ENCODE measurements at places on chromosomes 5 and 9.

GRCh38 chr5:34682926-34683623, 26.9 kb downstream of the RAI14 start:
- DNase-seq, result no peak

DNA sequence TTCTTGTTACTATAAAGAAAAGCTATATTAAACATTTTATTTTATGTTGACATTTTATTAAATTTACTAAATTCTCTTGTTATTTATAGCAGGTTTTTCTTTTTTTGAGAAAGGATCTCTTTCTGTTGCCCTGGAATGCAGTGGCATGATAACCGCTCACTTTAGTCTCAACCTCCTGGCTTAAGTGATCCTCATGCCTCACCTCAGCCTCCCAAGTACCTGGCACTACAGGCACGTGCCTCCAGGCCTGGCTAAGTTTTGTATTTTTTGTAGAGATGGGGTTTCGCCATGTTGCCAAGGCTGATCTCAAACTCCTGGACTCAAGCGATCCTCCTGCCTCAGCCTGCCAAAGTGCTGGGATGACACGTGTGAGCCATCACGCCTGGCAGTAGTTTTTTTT, 280.2 kb upstream of the C9orf72 start:
- DNase-seq, result no peak

DNA sequence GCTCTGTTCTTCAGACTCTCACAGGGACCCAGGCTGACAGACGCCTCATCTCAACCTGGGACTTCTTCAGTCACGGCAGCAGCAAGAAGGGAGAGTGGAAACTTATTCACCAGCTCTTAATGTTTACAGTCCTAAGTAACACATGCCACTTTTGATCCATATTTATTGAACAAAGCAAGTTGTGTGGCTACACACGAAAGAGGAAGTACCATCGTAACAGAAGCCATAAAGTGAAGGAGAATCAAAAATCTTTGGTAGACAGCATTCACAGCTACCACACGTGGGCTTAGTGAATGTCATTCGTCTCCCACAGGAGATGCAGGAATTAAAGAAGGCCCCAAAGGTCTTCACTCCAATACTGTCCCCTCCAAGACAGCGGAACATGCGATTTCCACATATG, 582.6 kb downstream of the CETN3 start:
- DNase-seq, result no peak

DNA sequence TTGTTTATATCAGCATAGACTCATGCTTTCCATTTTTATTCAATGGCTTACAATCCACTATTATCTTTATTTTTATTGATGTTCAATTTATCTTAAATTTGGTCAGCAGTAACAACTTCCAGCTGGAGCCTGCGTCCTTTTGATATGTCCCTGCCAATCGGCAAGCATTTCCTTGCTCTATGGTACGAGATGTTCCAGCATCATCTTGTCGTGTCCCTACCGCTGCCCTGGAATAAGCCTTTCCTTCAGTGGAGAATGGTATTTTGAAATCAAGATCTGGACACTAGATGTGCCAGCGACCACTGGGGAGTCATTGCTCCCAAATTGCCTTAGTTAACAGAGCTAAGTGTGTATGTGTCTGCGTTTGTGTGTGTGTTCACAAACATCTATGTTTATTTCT, 151.6 kb upstream of the RGMB start:
- no peak for DNase-seq

DNA sequence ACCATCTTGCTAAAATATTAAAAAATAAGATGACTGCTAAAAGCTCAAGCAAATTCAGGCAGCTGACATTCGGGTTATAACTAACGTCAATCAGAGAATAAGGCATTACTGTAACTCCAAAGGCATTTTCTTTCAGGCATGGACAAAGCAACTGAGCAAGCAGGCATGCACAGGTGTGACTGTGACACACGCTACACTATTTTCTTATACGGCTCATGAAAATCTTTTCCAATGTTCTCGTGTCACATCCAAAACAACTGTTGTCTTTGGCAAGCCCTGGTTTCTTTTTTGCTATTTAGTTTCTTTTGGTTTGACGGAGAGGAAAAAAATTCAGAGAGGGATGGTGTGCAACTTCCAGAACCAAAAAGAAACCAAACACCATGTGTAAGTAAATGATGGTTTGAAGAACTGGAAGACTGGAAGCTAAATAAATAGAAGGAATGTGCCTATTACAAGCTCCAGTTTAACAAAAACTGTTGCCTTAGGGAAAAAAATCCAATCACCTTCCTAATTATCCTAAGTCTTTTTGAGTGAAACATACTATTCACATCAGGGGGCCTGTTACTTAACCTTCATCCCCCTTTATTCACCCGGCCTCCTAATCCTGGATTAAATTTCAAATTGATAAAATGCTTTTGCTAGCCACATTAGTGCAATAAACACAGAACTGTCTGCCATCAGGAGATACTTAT, 277.6 kb downstream of the PSAT1 start:
- no peak for DNase-seq

DNA sequence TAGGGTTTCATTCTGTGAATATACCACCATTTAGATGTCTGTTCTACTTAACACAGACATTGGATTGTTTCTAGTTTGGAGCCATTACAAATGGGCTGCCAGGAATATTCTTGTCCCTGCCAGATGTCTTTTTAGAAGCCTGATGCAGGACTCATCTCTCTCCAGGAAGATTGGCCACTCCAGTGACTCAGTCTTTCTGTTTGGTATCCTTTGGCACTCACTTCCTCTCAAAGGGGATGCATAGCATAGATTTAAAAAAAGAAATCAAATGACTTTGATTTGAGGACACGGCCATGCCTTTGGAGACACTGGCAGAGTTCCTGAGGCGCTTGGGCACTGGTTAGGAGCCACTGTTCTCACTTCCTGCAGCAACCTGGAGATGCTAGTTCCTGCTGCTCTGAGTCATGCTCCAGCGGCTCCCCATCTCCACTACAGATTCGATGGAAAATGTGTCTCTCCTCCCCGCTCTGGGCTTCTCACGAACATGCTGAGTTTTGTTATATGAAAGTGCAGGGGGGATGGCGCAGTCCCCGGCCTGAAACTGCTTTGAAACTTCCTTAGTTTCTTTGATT, 3.5 kb upstream of the ZNF366 start:
- DNase-seq, result no peak
